T-helper 22 cell (primary cell): ENCODE measurements at places on chromosomes 2 and 18.

GRCh38 chr18:46324087-46324955 lies 220.1 kb downstream of the HAUS1 start:
- no peak for DNase-seq

DNA sequence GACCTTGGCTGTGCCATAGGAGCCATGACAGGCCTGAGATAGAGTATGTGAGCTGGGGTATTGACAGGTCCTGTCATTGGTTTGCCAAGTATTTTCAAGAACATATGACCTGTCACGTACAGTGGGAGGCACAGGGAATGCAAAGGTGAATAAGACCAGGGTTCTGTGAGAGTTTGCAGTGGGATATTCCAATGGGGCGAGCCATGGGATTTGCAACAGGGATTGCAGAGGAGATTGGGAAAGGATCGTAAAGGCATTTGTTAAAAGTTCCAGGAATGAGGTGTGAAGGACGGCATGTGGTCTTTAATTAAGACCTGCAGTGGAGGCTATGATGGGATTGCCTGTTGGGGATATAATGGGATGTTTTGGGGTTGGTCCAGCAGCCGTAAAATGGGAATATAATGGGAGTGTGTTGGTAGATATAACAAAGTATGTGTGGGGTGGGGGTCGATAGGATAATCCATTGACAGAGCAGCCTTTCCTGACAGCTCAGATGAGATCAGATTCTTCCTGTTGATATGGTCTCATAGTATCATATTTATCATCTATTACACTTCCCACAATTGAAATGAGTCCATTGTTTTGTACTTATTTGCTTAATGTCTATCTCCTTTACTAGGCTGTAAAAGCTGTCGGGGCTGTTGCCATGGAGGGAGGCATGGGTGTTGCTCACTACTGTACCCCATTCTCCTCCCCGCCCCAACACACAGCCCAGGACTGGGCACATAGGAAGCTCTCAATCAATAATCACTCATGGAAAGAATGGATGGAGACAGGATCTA lies 38.1 kb downstream of the PKDCC start:
- no peak for DNase-seq

- no peak for DNase-seq
Observed at GRCh38 chr2:100197631-100198153, 55.3 kb upstream of the AFF3 start.

GRCh38 chr18:68429841-68430240 lies 285.1 kb downstream of the TMX3 start:
- no peak for DNase-seq

- no peak for DNase-seq
Observed at GRCh38 chr18:75586130-75586889, 158.8 kb upstream of the SMIM21 start.

- no peak for DNase-seq
Observed at GRCh38 chr2:68589963-68590362, 53.4 kb upstream of the PROKR1 start.

GRCh38 chr18:44968336-44968735 lies 287.6 kb downstream of the SETBP1 start:
- no peak for DNase-seq

- DNase-seq = no peak
Observed at GRCh38 chr2:64533882-64534281, 9.8 kb downstream of the AFTPH start.

GRCh38 chr2:69134306-69134945 lies 121.4 kb downstream of the ANTXR1 start:
- no peak for DNase-seq

GRCh38 chr2:215832791-215833190 lies 180.6 kb downstream of the MREG start:
- no peak for DNase-seq

DNA sequence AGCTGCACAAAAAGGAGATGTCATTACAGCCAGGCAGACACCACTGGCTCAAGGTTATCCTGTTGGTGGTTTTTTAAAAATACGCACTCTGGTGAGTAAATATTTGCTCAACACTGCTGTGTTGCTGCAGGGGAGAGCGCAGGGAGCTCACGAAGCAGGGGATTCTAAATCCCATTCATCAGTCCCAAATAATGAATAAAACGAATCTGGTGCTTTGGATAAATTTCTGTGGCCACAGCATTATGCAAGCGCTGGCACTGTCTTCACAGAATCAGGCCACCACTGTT lies 256.2 kb downstream of the HDAC4 start:
- no peak for DNase-seq

GRCh38 chr18:28884304-28884703 lies 707.4 kb upstream of the CDH2 start:
- no peak for DNase-seq

DNA sequence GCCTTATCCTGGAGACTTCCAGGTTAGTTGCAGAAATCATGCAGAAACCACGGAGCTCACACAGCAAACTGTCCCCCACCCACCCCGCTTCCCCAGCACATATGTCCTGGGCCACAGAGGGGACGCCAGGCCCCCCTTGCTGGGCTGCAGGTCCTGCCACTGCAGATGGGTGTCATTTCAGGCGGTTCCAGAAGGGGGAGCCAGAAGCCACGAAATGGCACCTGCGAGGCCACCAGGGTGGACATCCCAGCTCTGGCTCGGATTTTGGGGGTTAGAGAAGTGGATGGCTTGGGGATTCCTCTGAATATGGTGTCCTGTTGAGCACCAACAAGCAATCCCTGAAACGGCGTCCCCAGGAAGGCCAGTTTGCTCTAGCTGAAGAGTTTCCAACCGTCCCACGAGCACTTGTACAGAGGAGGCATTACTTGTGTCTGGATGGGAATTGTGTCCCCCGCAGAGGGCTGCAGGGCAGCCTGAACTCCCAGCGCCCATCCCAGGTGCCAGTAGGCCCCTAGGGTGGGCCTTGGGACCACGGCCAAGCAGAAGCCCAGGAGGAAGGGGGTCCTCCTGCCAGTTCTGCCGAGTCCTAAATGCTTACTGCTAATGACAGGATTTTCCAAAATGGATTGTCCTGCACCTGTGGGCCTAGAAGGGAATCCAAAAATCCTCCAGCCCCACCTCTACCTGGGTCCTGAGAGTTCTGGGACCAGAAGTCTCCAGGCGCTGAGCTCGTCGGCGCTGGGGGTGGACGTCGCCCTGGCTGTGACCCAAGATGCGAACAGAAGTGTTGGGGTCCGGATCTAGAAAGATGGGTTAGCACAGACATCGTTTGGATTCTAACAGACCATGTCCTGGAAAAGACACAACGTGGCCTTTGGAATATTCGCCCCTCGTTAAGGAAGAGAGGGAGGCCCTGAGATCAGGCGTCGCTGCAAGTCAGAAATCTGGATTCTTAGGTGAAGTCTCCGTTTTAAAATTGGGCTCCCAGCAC lies 14.6 kb upstream of the NFATC1 start:
- no peak for DNase-seq

DNA sequence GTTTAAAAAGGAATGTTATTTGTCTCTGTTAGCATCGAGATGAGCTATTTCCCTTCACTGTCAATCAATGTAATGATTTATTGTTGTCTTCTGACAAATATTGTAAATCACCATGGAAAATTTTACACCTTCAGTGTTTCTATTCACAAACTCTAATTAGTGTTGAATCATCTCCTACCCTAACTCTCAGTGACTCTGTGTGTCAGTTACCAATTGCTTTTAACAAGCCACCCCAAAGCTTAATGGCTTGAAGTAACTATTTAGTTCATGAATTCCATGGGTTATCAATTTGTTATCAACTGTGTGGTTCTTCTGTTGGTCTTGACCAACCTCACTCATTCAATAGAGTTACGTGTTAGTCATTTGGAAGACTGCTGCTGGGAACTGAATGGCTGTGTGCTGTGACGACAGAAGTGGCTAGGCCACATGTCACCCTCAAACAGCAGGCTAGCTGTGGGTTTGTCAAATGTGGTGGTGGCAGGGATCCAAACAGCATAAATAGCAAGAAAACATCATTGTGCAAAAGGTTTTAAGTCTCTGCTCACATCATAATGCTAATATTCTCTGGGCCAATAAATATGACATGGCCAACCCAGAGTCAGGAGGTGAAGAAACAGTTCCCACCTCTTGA lies 910.8 kb upstream of the CDH2 start:
- no peak for DNase-seq

- DNase-seq = no peak
Observed at GRCh38 chr2:218043100-218043499, 26.0 kb upstream of the RUFY4 start.

- no peak for DNase-seq
Observed at GRCh38 chr18:36454848-36455458, 157.4 kb downstream of the FHOD3 start.

- no peak for DNase-seq
Observed at GRCh38 chr2:225100856-225101294, 58.6 kb upstream of the DOCK10 start.

DNA sequence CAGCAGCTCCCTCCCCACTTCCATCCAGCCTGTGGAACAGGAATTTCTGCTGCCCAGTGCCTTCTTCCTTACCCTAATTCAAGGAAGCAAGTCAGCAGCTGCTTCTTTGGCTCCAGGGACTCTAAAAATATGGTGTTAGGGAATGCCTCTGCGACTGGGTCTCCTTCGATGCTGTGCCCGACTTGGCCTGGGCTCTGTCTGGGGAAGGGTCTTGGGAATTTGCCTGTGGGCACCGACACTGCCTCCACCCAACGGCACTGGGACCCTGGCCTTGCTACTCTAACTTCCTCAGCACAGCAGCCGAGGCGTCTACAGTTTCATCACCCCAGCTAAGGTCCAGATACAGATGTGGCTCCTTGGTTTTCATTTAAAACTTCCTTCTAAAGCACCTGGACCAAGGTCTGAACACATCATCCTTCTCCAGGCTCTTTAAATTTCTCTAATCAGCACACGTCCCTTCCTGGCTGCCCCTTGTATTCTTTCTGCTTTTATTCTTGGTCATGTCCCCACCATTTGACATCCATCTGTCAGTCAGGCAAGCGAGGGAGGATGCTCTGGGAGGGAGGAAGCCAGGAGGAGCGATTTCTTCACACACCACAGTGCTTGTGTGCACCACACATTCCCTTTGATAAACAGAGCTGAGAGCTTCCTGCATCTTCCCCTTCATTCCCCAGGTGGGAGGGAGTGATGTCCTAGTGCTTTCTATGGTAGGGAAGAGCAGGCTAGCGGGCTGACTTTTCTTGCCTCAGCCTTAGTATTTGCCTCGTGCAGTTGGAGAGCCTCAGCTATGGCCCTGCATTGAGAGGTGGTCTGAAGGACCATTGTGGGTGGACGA lies 6.8 kb downstream of the LBH start:
- no peak for DNase-seq

DNA sequence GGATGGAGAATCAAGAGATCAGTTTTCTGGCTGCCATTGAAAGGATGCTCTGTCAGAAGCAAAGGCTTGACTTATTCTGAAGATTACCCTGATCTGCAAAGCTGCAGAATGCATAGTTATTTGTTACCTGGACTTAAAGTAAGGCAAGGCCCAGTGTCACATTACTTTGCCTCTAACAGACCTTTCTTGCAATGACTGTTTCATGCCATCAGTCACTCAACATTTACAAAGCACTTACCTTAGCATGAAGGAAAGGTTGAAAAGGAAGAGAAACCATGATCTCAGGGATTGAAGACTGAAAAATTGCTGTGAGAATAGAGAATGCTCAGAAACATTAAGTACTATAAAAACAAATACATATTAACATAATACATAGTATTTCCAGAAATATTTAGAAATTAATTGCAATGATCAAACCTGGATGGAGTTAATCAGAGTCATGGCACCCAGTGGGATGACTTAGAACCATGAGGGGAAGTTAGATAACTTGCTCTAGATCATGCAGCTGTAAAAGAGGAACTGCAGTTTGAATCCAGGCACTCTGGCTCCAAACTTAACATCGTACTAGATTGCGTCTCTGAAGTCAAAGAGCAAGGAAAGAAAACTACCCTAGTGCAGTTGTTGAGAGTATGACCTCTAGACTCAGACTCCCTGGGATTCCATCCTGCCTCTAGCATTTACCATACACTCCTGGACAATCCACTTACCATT lies 26.5 kb upstream of the FAM117B start:
- DNase-seq = no peak

DNA sequence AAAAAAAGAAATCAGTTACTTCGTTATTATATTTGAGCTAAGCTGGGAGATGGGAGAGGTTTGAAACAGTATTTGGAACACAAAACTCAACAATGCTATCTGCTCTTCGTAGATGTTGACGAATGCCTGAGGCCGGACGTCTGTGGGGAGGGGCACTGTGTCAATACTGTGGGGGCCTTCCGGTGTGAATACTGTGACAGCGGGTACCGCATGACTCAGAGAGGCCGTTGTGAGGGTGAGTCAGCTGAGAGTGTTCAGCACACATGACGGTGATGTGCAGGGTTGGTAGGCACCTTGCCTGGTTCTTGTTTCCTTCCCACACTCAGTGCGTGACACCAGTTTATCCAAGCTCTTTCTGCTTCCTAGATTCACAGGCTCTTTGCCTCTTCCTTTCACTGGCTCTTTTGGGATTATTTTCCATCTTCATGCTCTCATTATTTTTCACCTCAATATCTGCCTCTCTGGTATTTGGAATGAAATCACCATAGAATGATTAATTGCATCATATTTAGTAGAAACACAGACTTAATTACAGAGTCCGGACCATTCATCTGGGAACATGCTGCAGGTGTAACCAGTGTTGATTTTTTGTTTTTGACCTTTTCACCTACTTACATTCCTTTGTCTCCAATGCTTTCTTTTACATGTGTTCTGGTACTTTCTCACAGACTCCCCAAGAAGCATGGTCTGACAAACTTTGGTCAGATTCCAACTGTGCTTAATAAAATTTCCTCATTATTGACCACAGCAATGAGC lies 200.6 kb upstream of the RASGRP3 start:
- DNase-seq = peak; percentile 38

DNA sequence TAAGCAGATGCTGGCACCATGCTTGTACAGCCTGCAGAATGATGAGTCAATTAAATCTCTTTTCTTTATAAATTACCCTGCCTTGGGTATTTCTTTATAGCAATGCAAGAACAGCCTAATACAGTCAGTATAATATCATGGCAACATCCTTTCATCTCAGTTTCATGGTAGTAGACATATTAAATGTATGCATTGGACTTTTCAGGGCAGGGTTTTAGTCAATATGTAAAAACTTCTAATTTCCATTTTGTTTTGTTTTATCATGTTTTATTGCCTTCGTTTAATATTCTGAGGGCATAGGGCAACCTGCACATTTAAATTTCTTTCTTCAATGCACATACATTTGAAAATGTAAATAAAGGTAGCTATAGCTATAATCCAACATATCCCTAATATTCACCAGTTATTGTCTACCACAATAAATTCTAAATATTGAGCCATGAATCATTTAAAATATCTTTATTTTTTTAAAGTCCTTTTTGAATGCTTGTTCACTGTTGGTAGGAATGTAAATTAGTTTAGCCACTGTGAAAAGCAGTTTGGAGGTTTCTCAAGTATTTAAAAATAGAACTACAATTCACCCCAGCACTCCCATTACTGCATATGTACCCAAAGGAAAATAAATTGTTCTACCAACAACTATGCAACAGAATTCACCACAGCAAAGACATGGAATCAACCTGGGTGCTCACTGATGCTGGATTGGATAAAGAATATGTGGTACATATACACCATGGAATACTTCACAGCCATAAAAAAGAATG lies 41.8 kb upstream of the GRB14 start:
- DNase-seq = no peak

DNA sequence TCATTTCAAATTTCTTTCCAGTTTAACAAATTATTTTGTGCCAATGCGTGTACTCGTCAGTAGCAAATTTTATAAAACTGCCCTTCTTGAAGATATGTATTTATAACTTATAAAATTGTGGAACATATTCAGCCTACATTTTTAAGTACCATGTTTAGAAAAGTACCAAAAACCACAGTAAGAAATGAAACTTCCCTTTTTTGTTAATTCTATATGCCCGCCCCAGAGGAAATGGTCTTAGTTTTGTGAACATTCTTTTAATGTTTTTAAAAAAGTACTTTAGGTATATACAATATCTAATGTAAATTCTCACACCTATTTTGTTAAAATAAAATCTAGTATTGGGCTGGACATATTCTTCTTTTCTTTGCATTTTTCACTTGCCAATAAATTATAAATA lies 1.2 kb downstream of the UGT1A9 start:
- DNase-seq = no peak
